OCI-M1 (cell line): ENCODE measurements at places on chromosomes 12 and 14.

DNA sequence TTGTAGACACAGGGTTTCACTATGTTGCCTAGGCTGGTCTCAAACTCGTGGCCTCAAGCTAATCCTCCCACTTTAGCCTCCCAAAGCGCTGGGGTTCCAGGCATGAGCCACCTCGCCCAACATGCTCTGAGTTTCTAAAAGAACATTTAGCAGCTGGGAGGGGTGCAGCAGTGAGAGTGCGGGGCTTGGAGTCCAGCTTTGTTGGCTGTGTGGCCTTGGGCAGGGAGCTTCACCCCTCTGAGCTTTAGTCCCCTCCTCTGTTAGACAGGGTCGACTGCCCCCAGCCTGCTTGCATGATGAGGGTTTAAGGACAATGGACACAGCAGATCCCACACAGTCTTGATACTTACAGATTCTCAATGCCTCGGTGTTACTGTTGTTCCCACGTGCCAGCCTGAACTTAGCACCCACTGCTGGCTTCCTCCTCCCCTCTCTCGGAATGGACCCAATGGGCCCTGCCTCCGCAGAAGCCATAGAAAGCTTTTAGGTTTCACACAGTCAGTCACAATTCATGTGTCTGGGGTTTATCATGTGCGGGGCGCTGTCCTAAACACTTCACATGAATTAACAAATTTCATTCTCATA, 54.6 kb downstream of the PSMA6 start:
- no peak for DNase-seq

- DNase-seq, result no peak
Observed at GRCh38 chr14:36423430-36423829, 96.6 kb downstream of the NKX2-1 start.

DNA sequence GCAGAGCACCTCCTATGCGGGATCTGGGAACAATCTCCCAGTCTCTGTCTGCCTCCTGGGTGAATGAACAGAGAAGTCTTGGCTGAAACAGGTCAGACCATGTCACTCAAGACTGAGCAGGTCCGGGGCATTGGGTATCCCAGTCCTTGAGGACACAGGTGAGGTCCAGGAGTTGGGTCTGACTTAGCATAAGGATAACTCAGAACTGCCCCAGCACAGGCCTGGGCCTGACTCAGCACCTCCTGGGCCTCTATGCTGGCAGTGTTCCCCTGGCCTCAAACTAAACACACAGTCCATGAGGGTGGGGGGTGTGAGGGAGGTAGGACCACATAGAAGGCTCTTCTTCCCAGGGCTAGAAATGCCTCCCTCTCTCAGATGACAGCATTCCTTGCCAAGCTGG, 1.5 kb upstream of the SDR9C7 start:
- no peak for DNase-seq

DNA sequence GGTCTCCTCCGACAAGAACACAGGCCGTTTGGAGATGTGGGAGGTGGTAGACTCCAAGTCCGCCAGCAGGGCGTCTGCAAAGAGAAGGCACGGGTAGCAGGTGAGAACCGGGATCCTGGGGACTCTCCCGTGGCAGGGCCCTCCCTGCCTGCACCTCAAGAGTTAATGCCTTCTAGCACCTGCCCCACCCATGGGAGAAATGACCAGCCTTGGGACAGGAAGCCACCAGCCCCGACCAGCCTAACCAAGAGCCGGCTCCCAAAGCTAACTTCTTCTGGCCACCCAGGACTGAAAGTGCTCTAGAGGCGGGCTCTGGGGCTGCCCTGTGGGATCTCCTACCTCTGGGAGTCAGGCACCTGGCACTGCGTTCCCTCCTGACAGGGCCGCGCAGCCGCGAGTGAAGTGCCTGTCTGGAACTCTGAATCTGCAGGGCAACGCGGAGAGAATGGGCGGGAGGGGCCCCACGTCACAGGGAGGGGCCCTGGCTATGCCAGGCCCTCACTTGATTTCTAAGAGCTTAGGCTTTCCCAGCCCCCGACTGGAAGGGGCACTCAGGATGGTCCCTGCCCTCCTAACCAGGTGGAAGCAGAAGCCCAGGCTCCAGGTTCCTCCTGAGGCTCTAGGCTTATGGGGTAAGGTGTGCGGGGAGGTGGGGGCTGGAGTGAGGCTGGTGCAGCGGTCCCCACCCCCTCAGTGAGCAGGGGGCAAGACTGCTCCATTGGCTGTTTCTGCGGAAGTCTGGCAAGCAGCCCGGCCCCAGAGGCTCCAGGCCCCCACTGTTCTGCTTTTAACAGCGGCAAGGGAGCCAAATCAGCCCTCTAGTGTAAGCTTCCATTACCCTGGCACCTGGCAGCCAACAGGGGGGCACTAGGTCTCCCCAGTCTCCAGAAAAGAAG, 23.6 kb upstream of the RPLP0 start:
- no peak for DNase-seq

GRCh38 chr12:52590021-52590420, 11.2 kb downstream of the KRT72 start:
- DNase-seq, result no peak
